ENCODE measurements at places on chromosomes 4 and X.

- peak; percentile 35 for DNase-seq
Observed at GRCh38 chrX:19593690-19594089, 78.4 kb upstream of the MAP3K15 start.

DNA sequence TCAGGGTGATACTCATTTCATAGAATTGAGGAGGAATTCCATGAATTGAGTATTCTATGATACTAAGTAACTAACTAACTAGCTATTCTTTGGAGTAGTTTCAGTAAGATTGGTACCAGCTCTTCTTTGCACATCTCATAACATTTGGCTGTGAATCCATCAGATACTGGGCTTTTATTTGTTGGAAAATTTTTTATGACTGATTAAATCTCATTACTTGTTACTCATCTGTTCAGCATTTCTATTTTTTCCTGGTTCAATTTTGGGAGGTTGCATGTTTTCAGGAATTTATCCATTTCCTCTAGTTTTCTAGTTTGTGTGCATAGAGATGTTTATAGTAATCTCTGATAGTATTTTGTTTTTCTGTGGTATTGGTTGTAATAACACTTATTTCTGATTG lies 70.8 kb upstream of the FREM3 start:
- DNase-seq: no peak

- no peak for DNase-seq
Observed at GRCh38 chr4:13151194-13151593, 332.9 kb downstream of the RAB28 start.

- no peak for DNase-seq
Observed at GRCh38 chrX:80876877-80877276, 67.2 kb upstream of the BRWD3 start.

- no peak for DNase-seq
Observed at GRCh38 chr4:148447681-148448080, 5.5 kb upstream of the NR3C2 start.

DNA sequence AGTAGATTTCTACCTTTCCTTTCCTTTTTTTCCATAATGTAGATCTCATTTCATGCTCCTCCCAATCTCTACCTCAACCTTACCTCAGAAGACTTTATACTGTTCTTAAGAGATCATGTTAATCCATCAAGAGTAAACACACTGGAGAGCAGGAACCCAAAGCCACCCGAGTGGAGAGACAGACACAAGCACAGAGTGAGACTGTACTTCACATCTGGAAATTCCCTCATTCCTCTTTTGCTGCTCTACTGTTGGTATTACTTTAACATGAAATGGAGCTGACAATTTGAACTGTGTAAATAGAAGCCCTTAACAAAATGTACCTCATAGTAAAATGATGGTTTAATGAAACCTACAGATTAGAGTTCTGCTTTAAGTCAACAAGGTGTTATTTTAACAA lies 105.7 kb upstream of the RASGEF1B start:
- no peak for DNase-seq

DNA sequence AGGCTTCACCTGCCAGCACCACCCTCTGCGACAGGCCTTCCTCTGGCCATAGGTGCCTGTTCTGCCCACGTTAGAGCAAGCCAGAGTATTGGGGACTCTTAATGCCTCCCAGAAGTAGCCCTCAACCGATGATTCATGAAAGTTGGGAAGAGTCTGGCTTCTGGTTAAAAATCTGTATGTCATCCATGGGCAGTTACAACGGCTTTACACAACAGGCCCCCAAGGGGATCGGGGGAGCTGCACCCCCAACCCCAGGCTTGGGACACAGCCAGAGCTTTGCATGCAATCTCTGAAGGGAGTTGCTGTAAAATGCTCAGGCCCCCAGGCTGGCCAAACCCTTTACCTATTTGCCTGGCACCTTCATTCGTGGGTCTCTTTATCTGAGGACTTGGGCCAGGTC lies 5.4 kb upstream of the CYTL1 start:
- DNase-seq: no peak

DNA sequence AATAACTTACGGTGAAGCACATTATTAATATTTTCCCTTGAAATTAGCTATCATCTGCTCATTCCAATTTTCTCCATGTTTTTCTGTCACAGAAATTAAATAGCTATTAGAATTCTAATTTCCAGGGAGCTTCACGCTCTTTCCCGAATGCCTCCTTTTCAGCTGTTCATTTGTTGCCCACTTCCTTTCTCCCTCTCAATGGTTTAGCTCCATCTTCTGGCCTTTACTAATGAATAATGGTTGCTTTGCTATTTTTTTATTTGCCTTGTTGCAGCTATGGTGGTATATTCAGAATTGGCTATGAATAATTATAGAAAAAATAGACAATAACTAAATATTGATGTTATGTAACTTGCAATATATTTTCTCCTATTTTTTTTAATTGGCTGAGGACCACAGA lies 70.5 kb downstream of the GRIA2 start:
- no peak for DNase-seq

- no peak for DNase-seq
Observed at GRCh38 chr4:141913928-141914327, 277.5 kb downstream of the IL15 start.

DNA sequence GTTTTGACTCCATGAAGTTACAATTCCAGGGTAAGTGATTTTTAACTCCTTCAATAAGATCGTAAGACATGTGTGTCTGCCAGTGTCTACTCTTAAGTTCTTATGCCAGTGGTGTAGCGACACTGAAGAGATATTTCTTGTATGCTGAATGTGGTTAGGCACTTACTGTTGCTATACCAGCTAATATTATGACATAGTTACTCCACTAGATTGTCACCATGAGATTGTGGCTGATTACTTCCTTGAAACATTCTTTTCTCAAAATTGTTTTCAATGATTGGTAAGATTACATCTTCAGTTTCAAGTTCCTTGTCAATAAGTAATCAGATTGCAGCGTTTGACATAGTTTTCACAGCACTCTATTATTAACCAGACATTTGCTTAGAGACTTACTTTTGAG lies 60.6 kb upstream of the PAGE5 start:
- DNase-seq: no peak

- no peak for DNase-seq
Observed at GRCh38 chr4:1464581-1465171, 58.4 kb upstream of the NKX1-1 start.

Measured in testis (tissue), 5 donors.